Adipocyte (in vitro differentiated cells): ENCODE measurements at places on chromosomes 7 and 10.

GRCh38 chr7:51288896-51289622, 27.6 kb downstream of the COBL start:
- no peak for DNase-seq

- DNase-seq: no peak
These were observed 57.1 kb downstream of the TBXAS1 start for GRCh38 chr7:139886206-139886605.

- DNase-seq: no peak
These were observed 2.5 kb downstream of the ACSL5 start for GRCh38 chr10:112376396-112376790.

GRCh38 chr10:119335671-119336353, 128.4 kb downstream of the GRK5 start:
- DNase-seq: no peak

- DNase-seq: no peak
These were observed 34.3 kb upstream of the EXOC6 start for GRCh38 chr10:92813979-92814378.

DNA sequence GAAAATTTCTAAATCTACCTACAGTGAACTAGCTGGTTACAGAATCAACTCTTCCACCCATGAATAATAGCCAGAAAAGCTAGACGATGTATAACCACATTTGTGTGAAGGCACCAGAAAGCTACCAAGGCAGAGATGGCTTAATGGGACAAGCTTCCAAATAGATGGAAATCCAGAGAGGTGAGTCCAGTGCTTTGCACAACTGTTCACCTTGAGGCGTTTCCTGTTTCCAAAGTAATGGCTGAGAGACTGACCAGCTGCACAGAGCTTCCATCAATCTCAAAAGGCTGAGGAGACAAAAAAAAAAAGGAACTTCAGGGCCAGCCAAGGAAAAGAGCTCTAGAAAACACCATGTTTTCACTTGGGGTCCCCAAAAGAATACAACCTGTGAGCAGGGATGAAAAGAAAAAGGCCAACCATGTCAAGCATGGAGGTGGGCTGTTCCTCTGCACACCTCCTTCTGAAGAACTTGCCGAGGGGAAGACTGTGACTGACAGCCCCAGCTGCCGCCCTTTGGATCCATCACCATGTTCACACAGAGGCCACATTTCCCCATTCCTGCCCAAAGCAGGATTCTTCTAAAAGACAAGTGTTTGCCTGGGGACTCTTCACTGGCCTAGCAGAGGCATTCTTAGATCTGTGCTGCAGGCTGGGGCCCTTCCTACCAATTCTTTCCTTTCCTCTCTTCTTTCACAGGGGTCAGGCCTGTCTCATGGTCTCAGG, 72.9 kb downstream of the ARHGAP21 start:
- no peak for DNase-seq

DNA sequence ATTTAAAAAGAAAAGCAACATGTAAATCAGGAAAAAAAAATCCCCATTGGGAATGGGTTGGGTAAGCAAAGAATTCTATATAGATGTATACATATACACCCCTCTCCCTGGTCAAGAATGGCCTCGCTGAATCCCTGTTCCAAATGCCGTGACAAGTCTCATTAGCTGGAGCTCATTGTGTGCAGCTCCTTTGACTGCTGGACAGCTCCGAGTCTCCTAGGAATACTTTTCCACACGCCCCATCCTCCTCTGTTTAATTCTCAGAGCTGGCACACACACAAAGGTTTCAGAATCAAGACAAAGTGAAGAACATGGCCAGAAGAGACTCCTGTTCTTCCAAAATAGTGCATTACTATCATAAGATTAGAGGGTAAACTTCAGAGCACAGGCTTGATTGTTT, 130.9 kb upstream of the MKLN1 start:
- DNase-seq: peak; percentile 33

GRCh38 chr7:43294080-43294630, 181.7 kb downstream of the HECW1 start:
- peak; percentile 11 for DNase-seq

DNA sequence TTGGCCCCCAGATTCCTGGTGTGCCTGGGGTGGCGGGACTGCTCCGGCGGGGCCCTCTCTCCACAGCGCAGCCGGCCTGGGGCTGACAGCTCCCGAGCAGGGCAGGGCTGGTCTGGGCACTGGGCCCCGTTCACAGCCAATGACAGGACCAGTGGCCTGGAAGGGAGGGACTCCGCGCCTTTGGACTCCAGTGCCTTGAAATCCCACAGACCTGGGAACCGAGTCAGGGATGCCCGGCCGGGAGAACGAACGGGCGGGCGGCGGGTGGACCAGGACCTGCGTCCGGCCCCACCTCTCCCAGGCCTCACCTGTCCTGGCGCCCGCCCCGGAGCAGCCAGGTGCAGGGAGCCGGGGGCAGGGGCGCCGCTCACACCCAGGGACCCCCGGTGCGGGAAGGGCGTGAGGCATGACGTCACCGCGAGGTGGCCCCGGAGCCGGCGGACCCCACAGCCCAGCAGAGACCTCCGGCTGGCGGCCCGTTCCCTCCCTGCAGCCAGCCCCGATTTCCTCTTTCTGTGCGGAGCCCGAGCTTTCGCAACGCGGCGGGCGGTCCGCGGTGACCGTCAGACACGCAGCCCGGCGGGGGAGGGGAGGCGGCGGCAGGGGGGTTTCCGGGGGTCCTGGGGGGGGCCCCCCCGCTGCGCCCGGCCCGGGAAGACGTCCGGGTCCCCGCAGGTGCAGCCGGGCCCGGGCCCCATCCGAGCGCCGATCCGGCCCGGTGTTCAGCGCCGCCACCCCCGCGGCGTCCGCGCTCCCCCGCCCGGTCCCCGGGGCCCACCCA, 743 bp downstream of the ADAP1 start:
- DNase-seq: peak; percentile 70

- no peak for DNase-seq
These were observed 1093.4 kb downstream of the SORCS3 start for GRCh38 chr10:105734479-105734878.

- no peak for DNase-seq
These were observed 71.1 kb downstream of the INPP5A start for GRCh38 chr10:132608511-132609195.

DNA sequence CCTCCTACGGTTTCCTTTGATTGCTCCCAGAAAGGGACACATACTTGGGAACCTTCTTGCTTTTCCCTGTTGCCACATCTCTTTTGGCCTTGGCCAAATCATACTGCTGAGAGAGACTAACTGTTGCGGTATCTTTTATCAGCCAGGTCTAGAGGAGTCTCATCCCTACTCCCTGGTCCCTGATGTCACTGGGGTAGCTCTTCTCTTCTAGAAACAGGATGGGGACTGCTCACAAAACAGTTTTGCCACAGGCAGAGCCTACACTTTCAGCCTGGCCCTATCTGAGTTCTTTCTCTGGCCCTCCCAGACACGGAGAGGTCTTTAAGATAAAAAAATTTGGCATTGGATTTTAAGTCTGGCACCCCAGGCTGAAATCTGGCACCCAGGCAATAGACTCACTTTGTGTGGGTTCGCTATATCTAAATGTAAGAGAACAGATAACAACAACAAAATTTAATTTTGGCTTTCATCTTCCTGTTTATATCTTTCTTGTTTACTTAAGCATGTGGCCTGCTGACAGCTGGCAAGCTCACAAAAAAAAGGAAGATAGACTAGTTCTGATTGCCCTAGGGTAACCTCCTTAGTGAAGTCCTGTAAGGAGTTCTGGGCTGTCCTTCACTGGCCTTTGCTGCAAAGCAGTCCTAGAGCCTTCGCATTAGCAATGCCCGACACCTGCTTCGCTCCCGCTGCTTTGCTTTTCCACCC, 228.3 kb upstream of the NPVF start:
- no peak for DNase-seq

- no peak for DNase-seq
These were observed 419.5 kb upstream of the SORCS1 start for GRCh38 chr10:107583974-107584373.

DNA sequence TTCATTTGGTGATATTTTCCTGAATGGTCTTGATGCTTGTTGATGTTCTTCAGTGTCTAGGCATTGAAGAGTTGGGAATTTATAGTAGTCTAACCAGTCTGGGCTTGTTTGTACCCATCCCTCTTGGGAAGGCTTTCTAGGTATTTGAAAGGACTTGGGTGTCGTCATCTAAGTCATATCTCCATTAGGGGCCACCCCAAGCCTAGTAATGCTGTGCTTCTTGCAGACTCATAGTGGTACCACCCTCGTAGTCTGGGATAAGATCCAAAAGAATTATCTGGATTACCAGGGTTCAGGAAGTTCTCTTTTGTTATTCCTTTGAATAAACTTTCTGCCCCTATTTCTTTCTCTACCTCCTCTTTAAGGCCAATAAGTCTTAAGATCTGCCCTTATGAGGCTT, 319.4 kb upstream of the MYO3A start:
- no peak for DNase-seq

- DNase-seq: peak; percentile 9
These were observed at the start of gene GIMAP2 for GRCh38 chr7:150685219-150686029. Gene GIMAP2, plus strand, starts transcription at chr7:150685706. Its CDS starts 1,354 bp downstream, at chr7:150687060.

- DNase-seq: no peak
These were observed 234.4 kb downstream of the ARHGAP12 start for GRCh38 chr10:31694126-31694685.

DNA sequence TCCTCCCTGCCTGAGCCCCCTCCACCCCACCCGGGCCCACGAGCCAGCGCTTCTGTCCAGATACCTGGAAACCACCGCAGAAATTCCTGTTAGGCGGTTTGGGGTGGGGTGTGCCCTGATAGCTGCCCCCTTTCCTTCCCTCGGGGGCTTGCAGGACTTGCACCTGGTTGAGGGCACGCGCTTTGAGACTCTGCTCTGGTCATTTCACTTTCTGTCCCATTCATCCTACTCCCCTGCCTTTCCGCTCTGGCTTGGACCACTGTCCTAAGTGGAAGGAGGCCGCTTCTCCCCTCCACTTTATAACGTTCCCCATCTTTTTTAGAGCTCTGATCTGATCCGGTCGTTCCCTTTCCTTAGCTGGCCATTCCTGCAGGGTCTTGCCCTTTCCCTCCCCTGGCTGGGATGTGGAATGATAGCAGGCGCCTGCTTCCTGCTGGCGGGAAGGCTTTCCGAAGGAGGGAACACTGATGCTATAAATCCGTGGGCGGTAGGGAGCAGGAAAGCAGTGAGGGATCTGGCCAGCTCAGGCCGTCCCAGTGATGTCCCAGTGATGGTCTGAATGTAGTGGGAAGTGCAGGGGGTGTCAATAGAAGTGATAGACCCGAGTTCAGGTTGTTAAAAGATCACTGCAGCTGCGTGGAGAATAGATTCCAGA, 852 bp upstream of the PRKAR1B start:
- DNase-seq: peak; percentile 20

DNA sequence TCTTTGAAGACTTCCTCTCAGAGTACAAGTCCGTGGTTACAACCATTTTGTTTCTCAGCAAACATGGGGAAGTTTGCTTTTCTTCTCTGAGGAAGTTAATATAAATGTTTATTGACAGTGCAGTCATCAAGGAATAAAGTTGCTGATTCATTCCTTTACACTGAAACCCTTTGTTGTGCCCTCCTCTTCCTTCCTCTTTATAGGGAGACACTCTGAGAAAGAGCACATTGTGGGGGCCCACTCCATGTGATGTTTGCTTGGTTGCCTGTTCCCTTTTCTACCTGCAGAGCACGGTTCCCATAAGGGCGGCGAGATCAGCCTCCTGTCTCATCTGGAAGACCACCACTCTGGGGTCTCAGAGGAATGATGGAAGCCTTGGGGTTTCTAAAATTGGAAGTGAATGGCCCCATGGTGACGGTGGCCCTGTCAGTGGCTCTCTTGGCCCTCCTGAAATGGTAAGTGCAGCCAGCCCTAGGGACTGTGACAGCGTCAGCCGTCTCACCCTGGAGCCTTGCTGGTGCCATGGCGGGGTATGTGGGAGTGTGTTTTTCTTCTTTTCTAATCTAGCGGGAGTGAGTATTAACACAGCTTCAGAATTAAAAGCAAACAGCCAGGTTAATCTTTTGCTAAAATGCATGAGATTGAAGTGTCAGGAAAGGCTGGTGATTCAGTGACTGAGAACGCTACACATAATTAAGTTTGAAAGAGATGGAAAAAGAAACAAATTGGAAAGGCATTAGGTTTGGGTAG, at the start of gene TBXAS1:
TBXAS1 (plus strand) TSS at position 240 of the 750 bp plus-strand sequence; CDS start at position 367, 127 bp downstream.
- DNase-seq: peak; percentile 2

DNA sequence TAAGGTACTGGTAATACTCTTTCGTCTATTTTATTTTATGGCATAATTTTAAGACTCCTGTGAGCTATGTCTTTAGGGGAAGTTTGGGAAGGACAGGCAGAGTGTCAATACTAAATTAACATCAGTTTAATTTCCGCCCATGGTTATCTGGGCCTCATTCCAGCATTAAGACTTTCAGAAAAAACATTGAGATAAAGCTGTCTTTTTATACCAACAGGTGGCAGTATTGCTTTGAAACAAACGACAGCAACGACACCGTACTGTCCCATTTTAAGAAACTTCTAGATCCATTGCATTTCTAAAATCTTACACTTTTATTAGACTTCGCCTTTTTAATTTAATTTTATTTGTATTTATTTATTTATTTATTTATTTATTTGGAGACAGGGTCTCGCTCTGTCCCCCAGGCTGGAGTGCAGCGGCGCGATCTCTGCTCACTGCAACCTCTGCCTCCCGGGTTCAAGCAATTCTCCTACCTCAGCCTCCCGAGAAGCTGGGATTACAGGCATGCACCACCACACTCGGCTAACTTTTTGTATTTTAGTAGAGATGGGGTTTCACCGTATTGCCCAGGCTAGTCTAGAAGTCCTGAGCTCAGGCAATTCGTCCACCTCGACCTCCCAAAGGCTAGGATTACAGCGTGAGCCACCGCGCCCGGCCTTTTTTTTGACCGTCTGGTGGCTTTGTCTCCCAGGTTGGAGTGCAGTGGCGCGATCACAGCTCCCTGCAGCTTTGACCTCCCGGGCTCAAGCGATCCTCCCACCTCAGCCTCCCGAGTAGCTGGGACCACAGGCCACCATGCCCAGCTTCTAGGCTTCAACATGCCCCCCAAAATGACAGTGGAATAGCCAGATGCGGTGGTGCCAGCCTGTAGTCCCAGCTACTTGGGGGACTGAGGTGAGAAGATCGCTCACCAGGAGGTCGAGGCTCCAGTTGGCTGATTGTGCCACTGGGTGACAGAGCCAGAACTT, 78.7 kb upstream of the C1GALT1 start:
- DNase-seq: peak; percentile 90

DNA sequence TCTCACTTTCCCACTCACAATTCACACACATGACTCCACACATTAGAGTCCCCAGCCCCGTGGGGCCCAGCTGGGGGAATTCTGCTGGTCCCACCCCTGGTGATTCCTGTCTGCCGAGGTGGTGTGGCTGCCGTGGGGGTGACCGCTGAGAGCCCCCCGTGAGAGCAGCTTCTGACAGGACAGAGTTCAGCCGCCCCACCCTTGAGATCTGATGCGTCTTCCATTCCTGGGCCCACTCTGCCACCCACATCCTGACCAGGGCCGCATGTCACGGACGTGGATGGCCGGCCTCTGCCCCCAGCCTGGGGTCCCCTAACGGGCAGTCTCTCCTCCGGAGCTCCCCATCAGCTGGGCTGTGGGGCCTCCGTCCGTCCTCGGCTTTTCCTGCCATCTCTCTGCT, 240.1 kb upstream of the PITRM1 start:
- no peak for DNase-seq
